Pancreas (tissue), 10 donors: ENCODE measurements at places on chromosomes 7 and 10. TPM values are rescaled to one million over a fixed set of nuclear protein-coding genes. Genes with fewer than 3 reads are reported as not detected.

DNA sequence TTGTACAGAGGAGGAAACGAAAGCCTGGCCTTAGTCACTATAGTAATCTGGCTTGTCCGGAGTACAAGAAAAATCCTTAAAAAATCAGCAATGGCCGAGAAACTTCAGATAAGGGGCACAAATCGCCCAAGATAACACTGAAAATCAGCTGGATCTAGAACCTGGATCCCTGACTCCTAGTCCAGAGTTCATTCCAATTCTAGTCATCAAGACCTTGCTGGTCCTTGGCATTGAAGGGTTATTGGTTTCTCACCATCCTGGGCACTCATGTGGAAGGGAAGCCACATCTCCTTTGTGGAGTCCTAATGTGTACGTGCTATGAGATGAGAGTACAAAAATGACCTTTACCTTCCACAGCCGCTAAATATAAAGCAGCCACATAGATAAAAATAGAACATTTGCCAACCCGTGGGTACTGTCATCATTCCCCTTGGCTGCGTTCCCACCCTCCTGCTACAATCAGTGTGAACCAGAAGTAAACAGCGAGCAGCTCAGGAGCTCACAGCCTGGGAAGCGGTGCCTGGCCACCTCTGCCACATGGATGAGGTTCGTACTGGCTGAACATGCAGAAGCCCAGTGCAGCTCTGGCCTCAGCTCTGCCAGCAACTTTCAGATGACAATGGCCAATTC is 116.0 kb upstream of the PDLIM1 start:
- H3K27me3 ChIP-seq: no peaks in the 10 kb centered on the region
- peak; percentile 82 for DNase-seq
- H3K4me1 ChIP-seq: peaks cover 14% of the 10 kb centered on the region
- H3K27ac ChIP-seq: peak overlapping the region; percentile 17

DNA sequence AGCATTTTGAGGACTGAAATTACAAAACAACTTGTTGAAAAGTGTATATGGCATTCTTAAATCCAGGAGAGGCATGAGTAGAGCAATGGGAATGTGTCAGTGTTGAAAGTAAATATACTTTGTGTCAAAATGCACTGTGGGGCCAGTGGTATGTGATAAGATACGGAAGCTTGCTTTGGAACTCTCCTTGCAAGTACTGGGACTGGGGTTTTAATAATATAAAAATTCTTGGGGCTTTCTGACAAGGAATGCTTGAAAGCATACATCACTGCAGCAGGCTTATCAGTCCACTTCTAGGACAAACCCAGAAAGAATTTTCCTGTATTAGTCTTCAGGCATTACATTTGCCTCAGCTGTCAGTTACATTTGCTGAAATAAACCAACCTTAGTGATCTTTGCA is 472.8 kb upstream of the FZD8 start:
- H3K36me3 ChIP-seq: no peaks in the 10 kb centered on the region
- no peak overlapping the region for H3K4me3 ChIP-seq
- H3K27ac ChIP-seq: no peak overlapping the region
- DNase-seq: no peak
- no peaks in the 10 kb centered on the region for H3K27me3 ChIP-seq
- H3K4me1 ChIP-seq: peaks cover 18% of the 10 kb centered on the region

GRCh38 chr10:28459453-28460144 is 73.3 kb upstream of the WAC start:
- no peaks in the 10 kb centered on the region for H3K27me3 ChIP-seq
- no peaks in the 10 kb centered on the region for H3K4me1 ChIP-seq
- no peaks in the 10 kb centered on the region for H3K36me3 ChIP-seq
- no peak for DNase-seq

- H3K27ac ChIP-seq: no peak overlapping the region
- H3K36me3 ChIP-seq: no peaks in the 10 kb centered on the region
- no peak for DNase-seq
- H3K27me3 ChIP-seq: no peaks in the 10 kb centered on the region
- no peak overlapping the region for H3K4me3 ChIP-seq
- H3K4me1 ChIP-seq: no peaks in the 10 kb centered on the region
Measured at GRCh38 chr10:119700321-119700954, 25.4 kb upstream of the INPP5F start.

DNA sequence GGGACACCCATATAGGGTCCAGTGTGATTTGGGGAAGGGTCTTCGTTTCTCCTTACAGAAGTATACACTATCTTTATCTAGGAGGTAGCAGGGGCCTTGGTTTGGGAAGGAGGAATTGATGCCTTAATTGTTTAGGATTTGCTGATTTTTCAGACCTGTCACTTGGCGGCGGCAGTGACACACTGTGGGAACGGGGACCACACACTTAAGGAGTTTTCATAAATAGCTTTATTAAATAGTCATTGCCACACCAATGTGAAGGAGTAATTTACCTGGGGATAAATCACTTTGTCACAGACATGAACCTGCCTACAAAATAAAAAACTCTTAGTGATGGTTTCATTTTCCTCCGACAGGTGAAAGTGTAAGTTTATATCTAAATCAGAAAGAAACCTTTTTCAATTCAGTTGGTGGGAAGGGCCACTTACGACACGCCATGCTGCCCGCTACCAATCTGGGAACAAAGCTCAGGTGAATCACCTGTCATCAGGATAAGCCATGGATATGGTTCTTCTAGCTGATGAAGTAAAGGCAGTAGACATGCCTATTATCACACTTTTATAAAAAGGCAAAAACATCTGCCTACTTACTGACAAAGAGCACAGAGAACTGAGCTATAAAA is 12.3 kb upstream of the ENO4 start:
- H3K27ac ChIP-seq: no peak overlapping the region
- peaks cover 3% of the 10 kb centered on the region for H3K36me3 ChIP-seq
- H3K4me1 ChIP-seq: no peaks in the 10 kb centered on the region

The CXCL12 gene
- polyA plus RNA-seq: 51.1 TPM

The STEAP1 gene
- 1.1 TPM for polyA plus RNA-seq

The SGCE gene
- polyA plus RNA-seq: 9.8 TPM

The BET1 gene
- 18.6 TPM for polyA plus RNA-seq
